ENCODE measurements at places on chromosomes 3 and 15.

DNA sequence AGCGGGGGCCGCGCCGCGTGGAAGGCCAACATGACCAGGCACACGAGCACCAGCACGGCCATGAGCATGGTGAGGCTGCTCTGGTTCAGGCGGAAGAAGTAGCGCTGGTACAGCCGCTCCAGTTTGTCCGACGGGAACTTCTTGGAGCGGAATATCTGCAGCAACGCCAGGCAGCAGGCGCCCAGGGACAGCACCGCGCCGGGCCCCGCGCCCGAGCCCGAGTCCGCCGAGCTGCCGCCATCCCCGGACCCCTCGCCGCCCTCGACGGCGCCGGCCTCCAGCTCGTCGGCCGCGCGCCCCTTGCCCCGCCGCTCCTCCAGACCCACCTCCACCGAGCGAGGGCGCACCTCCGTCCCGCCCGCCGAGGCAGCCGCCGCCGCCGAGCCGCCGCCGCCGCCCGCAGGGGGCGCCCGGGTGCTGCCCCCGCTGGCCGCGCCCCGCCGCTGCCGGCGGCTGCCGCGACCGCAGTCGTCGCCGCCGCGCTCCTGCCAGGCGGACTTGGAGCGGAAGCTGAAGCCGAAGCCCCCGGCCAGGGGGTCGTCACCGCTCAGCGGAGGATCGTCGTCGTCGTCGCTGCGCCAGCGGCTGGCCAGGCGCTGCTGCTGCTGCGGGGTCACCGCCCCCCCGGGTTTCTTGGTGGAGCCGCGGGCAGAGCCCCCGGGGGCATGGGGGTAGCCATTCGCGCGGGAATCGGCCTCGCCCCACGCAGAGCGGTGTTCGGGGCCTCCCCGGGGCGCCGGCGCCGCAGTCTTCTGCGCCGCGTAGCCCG is 957 bp downstream of the ADCY5 start:
- H3K36me3 ChIP-seq = no peaks in the 10 kb centered on the region
- peaks cover 76% of the 10 kb centered on the region for H3K27me3 ChIP-seq
- peak overlapping the region; percentile 62 for H3K4me3 ChIP-seq
- DNase-seq = peak; percentile 90

DNA sequence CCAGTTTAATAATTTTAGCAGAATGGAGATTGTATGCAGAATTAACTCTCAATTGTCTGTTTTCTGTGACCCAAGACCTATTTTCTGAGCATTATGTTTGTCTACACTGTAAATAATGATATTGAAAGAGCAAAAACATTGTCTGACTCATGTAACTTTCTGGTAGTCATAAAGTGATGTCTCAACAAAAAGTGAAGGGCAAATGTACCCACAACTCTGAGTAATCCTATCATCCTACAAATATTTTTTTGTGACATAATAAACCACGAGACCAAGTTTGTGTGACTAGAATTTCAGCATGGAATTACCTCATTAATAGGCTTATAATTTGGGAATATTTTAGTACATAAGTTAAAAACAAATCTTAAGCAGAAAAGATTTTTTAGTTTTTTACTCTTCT is 15.4 kb upstream of the ABHD10 start:
- DNase-seq = no peak
- no peaks in the 10 kb centered on the region for H3K27me3 ChIP-seq
- H3K36me3 ChIP-seq = peaks cover 64% of the 10 kb centered on the region
- H3K4me1 ChIP-seq = no peaks in the 10 kb centered on the region
- H3K27ac ChIP-seq = no peak overlapping the region

GRCh38 chr3:156681002-156681401 is 6.6 kb downstream of the TIPARP start:
- DNase-seq = peak; percentile 73
- no peak overlapping the region for H3K27ac ChIP-seq

- no peaks in the 10 kb centered on the region for H3K36me3 ChIP-seq
- no peak overlapping the region for H3K4me3 ChIP-seq
- H3K27ac ChIP-seq = no peak overlapping the region
- peaks cover 14% of the 10 kb centered on the region for H3K27me3 ChIP-seq
- no peak for DNase-seq
Measured at GRCh38 chr3:44232407-44232806, 9.3 kb upstream of the TOPAZ1 start.

DNA sequence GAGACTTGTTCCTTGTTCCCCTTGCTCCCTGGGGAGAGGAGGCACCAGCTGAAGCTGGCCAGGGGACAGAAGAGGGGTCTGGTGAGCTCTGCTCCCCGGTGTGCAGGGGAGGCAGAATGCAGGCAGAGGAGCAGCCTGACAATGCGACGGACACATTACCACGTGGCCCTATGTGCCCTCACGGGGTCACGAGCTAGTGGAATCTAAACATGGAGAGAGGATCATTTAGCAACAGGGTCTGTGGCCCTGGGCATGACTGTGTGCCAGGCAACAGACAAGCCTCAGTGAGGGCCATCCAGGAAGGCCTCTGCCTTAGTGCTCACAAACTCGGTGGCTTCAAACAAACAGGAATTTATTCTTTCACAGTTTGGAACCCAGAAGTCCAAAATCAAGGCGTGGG is 8.5 kb upstream of the MUC4 start:
- no peak overlapping the region for H3K4me3 ChIP-seq
- H3K4me1 ChIP-seq = no peaks in the 10 kb centered on the region
- no peaks in the 10 kb centered on the region for H3K27me3 ChIP-seq
- DNase-seq = no peak

- H3K4me3 ChIP-seq = no peak overlapping the region
- H3K36me3 ChIP-seq = no peaks in the 10 kb centered on the region
- no peaks in the 10 kb centered on the region for H3K27me3 ChIP-seq
- DNase-seq = peak; percentile 62
- peaks cover 3% of the 10 kb centered on the region for H3K4me1 ChIP-seq
Measured at GRCh38 chr3:23611737-23612295, 193.9 kb upstream of the UBE2E1 start.
